ENCODE measurements at places on chromosomes 12 and 14.
A peak's percentile ranks its signal among the peaks of the same experiment; 100 is the strongest.

DNA sequence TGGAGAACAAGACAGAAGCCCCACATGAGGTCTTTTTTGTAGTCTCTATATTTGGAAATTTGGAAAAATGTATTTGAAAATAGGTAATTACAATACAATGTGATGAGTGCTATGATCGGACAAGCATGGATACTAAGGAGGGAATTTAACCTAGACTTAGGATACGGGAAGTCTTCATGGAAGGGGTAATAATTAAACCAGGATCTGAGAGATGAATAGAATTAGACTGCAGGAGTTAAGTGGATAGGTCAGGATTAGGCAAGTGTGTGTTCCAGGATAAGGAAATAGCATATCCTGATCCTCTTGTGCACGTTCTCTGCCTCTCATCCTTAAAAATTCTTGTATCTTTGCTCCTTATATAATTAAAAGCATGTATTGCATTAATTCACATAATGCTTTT lies 223.3 kb upstream of the PRICKLE1 start:
- ATAC-seq = no peak

DNA sequence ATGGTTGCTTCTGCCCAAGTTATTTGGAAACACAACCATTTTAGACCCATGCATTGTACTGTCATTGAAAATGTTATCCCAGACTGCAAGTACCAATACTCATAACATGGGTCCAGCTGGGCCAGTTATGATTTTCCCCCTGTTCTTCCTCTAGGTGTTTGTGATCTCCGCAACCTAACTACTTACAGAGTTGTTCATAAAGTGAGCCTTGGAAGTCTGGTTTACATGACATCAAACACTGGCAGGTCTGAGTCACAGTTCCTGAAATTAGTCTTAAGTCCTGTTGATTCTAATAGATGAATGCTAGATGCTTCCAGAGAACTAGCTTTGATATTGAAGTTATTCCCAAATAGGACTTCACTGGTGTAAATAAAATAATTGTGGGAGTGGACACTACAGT lies 487.0 kb downstream of the MED13L start:
- ATAC-seq = no peak

DNA sequence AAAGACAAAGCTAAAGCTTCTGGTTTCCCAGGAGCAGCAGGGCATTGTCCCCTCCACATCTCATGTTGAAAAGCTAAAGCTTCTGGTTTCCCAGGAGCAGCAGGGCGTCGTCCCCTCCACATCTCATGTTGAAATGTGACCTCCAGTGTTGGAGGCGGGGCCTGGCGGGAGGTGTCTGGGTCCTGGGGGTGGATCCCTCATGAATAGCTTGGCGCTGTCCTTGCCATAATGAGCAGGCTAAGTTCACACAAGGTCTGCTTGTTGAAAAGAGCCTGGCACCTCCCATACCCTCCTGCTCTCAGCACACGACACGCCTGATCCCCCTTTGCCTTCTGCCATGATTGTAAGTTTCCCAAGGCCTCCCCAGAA lies 123.7 kb downstream of the PIWIL1 start:
- no peak for ATAC-seq

- ATAC-seq = peak; percentile 74
Measured at GRCh38 chr14:60184146-60184904, 19.1 kb upstream of the DHRS7 start.

GRCh38 chr14:96205059-96205977 lies 679 bp downstream of the BDKRB2 start:
- ATAC-seq = peak; percentile 43
